Colonic mucosa (tissue), 4 donors: ENCODE measurements at places on chromosomes 7 and 10. TPM values are rescaled to one million over a fixed set of nuclear protein-coding genes. Genes with fewer than 3 reads are reported as not detected.

The STEAP4 gene
- total RNA-seq: 3.1 TPM

The SFTPD gene
- total RNA-seq: 0.27 TPM

The PSPH gene
- total RNA-seq: 23.4 TPM

The GNA12 gene
- total RNA-seq: 19.7 TPM
